Activated T-helper 17 cell treated with anti-CD3 and anti-CD28 coated beads, Interleukin-2, amount 50 U/mL, for 72 hours (primary cell): ENCODE measurements at places on chromosomes 6 and 20. TPM values are rescaled to one million over a fixed set of nuclear protein-coding genes. Genes with fewer than 3 reads are reported as not detected.

The BTN1A1 gene
- not detected for total RNA-seq

The PRICKLE4 gene
- not detected for total RNA-seq

The SCRT2 gene
- total RNA-seq = not detected

The TRIM31 gene
- total RNA-seq = not detected

DNA sequence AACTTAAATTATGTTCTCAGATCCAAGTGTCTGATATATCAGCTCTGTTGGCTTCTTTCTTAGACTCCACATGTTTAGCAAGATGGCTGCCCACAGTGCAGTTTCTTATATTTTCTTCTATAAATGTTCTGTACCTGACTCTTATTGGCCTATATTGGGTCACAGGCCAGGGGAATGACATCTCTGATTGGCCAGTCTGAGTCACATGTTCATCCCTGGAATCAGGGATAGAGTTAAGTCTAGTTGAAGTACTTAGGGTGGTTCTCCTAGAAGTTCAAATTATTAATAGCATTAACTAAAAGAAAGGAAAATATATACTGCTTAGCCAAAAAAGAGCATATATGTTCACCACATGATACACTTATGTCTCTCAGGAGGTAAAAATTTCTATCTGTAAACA, 105.3 kb upstream of the SLC22A16 start:
- no peak for ATAC-seq

DNA sequence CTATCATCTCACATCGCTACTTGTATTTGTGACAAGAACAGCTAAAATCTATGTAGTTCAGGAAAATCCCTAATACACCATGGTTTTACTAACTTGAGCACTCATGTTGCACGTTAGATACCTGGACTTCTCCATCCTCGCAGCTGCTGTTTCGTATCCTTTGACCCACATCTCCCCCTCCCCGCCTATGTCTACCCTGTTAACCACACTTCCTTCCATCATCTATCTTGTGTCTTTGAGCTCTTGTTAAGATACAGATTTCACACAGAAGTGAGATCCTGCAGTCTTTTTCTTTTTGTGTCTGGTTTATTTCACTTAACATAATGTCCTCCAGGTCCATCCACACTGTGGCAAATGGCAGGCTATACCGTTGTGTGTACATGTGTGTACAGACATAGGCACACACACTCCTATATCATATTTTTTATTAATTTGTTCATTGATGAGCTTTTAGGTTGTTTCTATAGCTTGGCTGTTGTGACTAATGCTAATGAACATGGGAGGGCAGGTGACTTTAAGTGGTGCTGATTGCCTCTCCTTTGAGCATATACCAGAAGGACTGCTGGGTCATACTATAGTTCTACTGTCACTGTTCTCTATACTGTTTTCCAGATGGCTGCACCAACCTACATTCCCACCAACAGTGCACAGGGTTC, 117.8 kb downstream of the WDR27 start:
- ATAC-seq = peak; percentile 79

DNA sequence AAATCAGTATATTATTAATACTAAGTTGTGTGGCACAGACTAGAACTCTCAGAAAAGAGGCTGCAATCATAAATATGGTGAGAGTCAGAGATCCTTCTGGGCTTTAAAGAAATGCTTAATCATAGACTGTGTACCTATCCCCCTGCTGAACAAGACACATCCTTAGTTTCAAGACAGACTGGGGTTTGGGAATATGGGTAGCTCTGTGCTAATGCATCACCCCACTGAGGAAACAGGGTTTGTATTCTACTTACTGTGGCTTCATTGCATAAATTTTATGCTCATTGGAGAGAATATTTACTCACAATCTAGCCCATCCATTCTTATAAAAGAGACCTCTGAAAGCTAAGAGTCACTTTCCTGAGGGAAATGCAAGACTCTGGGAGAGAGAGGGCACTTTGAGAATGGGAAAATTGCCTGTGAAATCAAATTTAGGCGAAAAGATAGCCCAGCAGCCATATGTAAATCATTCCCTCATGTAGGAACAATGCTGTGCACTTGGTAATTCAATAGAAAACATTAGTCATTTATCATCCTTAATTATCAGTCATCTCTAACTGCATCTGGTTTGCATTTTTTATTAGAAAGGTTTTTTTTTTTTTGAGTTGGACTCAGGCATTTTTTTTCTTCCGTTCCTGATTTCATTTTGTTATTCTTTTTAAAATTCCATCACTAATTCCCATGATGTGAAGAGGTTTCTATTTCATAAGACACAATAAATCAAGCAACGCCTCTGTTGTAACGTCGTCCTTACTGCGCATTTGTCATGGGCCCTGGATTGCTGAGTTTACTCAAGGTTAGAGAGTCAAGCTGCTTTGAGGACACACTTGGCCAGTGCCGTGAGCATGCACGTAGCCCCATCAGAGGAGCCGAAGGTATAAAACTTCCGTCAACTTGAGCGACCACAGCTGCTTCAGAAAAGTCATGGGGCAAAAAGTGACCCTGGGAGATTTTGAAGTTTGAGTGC, 91.8 kb downstream of the TRMT11 start:
- no peak for ATAC-seq

- no peak for ATAC-seq
These were observed 31.9 kb downstream of the DUSP22 start for GRCh38 chr6:324116-324728.

GRCh38 chr6:134707342-134708031, 242.4 kb downstream of the ALDH8A1 start:
- ATAC-seq = no peak

GRCh38 chr20:50339466-50339901, 148.9 kb downstream of the CEBPB start:
- peak; percentile 12 for ATAC-seq
